ENCODE measurements at places on chromosomes 2 and 18.

GRCh38 chr18:74957588-74958224 lies 251.2 kb downstream of the PTGR3 start:
- DNase-seq, result no peak

GRCh38 chr18:48675912-48676311 lies 137.1 kb downstream of the CTIF start:
- DNase-seq, result no peak

DNA sequence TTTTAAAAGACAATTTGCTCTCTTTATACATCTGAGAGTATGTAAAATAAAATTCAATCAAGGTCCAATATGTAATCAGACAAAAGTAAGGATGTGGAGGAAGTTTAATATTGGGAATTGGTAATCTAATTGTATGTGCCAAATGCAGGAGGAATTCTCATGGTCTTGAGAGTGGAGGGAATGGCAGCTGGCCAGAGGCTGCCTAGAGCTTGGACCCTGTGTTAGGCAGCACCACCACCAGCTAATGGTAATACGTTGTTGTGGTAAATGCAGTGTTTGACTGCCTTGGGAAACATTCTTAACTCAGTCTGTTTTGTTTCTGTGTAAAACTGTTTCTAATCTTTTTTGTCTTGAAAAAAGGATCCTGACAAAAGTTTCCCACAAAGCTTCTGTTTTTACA lies 30.0 kb downstream of the GALNT1 start:
- no peak for DNase-seq

DNA sequence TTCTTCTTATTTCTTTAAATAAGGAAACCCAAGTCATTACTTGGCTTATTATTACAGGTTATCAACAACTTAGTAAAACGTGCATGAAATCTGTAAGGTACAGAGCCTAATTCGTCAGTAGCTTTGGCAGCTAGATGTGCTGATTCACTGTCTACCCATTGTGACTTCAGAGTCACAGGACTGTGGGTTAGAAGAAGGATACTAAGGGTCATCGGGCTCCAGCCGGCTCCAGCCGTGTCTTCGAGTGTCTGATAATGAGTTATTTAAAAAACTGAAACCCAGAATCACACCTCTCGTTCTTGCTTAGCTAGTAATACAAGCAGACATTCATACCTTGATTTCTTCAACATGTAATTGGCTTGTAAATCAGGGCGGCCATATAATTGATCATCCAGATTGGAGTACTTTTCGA lies 170.5 kb downstream of the FMNL2 start:
- DNase-seq, result no peak

- no peak for DNase-seq
These were observed 31.1 kb downstream of the RNU4ATAC start for GRCh38 chr2:121561617-121562268.

DNA sequence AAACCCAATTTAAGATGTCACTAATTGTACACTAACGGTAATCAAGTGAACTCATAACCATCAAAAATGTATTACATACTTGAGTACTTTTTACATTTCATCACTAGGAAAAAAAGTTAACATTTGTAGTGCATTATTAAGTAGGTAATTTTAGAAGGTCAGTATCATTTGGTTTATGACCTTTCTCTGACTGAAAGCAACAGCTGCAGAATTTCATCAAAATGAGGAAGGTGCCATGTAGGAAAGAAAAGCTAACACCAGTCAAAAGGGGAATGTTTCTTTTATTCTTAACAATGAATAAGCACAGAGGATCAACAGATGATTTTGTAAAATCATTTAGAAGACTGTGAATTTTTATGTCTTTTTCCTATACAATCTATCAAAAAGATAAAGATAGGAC lies 79.0 kb downstream of the PIGN start:
- no peak for DNase-seq

DNA sequence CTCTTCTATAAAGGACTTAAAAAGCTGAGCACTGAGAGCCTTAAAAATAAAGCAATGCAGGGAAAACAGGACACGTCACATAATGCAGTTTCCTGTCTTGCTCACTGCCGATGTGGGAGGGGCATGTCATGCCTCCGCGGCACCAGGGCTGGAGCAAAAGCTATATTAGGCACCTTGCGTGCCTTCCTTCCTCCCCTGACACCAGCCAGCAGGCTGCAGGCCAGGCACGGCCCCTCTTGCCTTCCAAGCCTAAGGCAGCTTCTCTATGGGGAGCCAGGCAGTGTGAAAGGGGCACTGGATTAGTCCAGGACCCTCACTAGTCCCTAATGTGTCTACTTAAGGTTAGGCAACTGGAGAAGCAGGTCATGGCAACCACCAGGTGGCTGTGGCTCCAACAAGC lies 26.3 kb downstream of the MRPL35 start:
- no peak for DNase-seq

DNA sequence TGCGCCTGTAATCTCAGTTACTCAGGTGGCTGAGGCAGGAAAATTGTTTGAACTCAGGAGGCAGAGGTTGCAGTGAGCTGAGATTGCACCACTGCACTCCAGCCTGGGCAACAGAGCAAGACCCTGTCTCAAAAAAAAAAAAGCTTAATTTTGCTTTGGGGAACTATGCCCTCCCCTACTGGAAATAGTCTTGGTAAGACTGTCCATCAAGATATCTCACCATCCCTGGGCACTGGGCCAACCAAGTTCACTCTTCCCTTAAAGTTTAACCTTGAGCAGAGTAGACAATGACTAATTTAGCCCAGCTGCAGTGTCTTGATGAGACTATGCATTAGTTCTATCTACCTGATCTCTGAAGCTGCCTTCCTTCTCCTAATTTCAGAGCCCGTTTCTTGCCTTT lies 44.7 kb downstream of the ASXL2 start:
- no peak for DNase-seq

DNA sequence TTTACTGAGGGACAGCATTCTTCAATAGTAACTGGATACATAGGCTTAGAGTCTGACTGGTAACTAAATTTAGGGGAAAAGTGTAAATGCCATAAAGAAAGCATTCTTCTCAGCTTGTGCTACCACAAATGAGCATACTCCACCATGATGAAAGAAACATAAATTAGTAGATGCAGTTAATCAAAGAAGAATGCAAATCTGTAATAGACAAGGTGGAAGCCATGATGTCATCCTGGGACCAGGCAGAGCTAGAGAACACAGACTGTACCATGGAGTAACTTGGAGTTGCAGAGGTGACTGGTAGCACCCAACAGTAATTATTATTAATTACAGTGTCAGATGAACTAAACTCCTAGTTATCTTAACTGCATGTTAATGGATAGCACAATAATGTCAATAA lies 51.7 kb downstream of the RBKS start:
- no peak for DNase-seq

- no peak for DNase-seq
These were observed 75.3 kb upstream of the PNPT1 start for GRCh38 chr2:55768991-55769390.

DNA sequence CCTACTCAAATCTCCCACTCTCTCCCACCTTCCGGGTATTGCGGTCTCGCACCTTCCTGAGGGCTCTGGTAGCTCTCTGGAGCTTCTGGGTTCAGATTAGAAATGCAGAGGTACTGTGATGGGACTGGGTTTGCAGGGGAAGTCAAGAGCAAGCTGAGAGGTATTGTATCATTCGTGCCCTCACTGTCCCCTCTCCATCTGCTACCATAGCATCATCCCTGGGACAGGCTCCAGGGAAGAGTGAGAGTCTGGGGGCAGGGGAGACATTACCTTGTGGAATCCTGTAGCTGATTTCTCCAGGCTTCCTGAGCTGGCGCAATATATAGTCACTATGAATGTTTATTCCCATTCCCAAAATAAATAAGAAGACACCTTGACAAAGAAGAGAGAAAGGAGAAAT lies 49.6 kb downstream of the SRD5A2 start:
- no peak for DNase-seq

DNA sequence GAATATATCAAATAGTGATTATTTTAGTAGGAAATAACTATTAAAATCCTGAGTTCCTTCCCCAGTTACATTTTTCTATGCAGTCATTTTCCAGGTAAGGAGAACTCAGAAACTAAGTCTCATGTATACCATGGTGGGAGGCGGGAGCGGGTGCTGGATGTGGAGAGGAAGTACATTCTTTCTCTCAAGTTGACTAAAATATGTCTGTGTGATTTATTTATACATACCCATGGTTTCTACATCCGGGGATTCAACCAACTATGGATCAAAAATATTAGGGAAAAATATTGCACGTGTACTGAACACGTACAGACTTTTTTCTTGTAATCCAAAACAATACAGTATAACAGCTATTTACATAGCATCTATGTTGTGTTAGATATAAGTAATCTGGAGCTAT lies 6.8 kb downstream of the ZCCHC2 start:
- no peak for DNase-seq

GRCh38 chr2:227908266-227909054 lies 37.0 kb downstream of the DAW1 start:
- no peak for DNase-seq

- no peak for DNase-seq
These were observed 533.4 kb downstream of the ERBB4 start for GRCh38 chr2:212005085-212005671.

DNA sequence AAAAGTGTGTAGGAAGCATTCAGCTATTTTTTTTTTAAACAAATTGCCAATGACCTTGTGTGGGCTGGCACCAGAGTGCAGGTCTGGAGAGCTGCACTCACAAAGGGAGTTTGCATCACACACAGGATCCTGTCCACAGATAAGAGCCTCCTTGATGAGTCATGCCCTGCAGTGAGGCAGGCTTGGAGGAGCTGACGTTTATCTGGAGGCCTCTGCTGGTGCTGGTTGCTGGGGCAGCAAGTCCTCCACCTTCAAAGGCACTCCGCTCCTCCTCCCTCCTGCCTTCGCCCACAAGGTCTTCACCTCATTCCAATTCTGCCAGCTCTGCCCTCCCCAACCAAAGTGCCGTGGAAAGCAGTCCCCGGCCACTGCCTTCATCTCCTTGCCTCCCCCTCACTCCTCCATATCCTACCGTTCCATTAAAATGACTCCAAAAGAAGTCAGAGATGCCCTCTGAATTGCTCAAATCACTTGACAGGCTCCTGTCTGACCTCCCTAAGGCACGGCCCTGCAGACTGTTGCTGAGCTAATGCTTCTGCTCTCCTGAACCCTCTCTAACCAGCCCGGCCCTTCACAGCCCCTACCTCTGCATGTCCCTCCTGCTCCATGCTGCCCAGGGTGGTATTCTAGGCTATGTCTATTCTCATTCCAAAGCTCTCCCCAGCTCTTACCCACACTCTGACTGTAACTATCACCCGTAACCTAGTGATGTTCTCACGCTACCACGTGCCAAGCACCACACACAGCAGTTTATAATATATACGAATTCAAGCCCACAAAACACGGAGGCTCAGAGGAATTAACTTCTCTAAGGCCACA lies 30.9 kb downstream of the LONRF2 start:
- peak; percentile 87 for DNase-seq

Data from AG09309 (cell line).